ENCODE measurements at places on chromosomes 11 and 22.

DNA sequence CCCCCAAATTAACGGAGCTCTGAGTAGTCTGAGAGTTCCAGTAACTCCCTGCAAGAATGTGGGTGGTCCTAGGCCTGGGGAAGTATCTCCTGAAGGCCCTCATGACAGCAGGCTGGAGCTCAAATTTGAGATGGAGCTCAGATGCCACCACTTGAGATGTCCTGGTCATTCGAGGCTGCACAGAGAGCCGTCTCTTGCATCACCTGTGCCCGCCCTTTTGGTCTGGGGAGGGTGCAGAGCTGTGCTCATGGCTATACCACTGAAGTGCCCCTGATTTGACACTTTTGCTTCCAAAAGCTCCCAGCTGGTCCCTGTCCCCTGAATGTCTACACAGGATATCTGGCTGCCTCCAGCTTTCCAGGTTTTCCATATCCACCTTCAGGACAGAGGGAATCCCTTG lies 214.0 kb upstream of the B3GAT1 start:
- DNase-seq, result no peak

DNA sequence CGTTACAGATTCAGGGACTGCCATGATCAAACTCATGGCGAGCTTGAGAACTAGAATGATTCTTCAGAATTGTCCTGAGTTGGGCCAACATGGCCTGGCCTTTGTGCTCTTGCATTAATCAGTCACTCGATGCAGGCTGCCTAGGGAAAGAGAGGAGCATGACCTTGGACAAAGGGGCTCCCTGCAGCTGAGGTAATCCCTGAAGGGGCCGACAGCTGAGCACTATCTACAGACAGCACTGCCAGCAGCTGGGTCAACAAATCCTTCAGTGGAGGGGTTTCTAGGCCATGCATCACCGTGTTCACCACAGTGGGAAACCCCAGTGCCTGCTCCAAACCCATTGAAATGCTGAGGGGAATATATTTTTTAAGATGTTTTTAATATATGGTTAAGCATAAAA lies 159.5 kb upstream of the POU2AF2 start:
- no peak for DNase-seq

GRCh38 chr11:2882396-2883110 lies 3.0 kb downstream of the CDKN1C start:
- DNase-seq, result no peak

- DNase-seq, result no peak
Observed at GRCh38 chr22:37917874-37918548, 11.9 kb downstream of the MICALL1 start.

GRCh38 chr11:125369808-125370207 lies 126.3 kb downstream of the FEZ1 start:
- DNase-seq, result no peak

GRCh38 chr11:60193687-60194433 lies 11.0 kb upstream of the MS4A6A start:
- peak; percentile 72 for DNase-seq

DNA sequence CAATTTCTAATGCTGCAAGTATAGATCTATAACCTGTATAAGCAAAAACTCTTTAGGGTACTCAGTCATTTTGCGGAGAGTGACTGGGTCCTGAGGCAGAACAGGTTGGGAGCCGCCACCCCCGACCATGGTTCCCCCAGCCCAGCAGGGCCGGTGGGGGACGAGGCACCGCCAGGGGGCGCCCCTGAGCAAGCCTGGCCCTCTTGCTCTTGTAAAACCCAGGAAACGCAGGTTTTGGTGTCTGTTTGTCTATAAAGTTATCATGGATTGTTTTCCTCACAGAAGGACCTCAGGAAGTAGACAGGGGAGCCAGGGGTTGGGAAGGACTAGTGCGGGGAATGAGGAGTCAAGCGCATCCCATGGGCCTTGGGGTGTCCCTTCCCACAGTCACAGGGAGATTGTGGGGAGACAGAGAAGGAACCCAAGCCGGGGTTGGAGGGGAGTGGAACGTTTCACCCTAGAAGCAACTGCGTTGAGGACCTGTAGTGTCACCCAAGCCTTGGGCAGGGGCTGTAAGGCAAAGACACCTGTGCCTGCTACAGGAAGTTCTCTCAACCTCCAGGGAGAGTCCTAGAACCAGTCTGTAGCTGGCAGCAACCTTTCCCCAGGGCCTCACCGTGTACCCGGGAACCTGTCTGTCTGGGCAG lies 26.4 kb downstream of the KCTD17 start:
- DNase-seq, result peak; percentile 54

DNA sequence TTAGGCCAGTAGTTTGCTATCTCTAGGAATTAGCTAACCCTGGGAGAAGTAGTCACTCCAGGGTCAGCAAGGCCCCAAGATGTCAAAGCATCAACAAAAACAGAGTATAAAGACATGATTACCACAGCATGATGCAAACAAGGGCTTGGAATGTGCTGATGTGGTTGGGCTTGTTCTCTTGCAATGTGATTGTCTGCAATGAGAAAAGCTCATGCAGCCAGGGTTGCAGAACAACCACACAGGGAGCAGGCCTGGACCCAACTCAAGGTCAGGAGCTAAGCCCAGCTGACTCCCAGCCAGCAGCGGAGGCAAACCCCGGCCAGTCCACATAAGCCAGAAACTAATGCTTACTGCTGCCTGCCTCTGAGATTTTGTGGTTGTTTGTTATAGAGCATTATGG lies 132.4 kb upstream of the ZC3H12C start:
- no peak for DNase-seq

- no peak for DNase-seq
Observed at GRCh38 chr11:8267831-8268529, 4.3 kb upstream of the LMO1 start.

DNA sequence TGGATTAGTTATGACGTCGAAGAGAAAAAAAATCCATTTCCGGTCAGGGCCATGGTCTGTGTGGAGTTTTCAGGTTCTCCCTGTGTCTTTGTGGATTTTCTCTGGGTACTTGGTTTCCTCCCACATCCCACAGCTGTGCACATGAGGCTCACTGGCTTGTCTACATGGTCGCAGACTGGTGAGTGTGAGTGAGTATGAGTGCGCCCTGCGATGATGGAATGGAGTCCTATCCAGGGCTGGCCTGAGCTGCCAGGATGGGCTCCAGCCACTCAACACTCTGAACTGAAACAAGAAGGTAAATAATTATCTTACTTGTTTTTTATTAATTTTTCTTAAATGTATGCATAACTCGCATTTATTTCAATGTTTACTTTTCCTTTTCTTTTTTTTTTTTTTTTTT lies 10.8 kb downstream of the MMP3 start:
- no peak for DNase-seq

- DNase-seq, result no peak
Observed at GRCh38 chr11:69576069-69576782, 64.7 kb upstream of the CCND1 start.

GRCh38 chr11:11531131-11531908 lies 90.5 kb downstream of the GALNT18 start:
- DNase-seq, result no peak

GRCh38 chr22:30435674-30436126 lies 10.1 kb downstream of the MTFP1 start:
- peak; percentile 68 for DNase-seq

GRCh38 chr22:17792299-17792698 lies 18.0 kb upstream of the BID start:
- no peak for DNase-seq

DNA sequence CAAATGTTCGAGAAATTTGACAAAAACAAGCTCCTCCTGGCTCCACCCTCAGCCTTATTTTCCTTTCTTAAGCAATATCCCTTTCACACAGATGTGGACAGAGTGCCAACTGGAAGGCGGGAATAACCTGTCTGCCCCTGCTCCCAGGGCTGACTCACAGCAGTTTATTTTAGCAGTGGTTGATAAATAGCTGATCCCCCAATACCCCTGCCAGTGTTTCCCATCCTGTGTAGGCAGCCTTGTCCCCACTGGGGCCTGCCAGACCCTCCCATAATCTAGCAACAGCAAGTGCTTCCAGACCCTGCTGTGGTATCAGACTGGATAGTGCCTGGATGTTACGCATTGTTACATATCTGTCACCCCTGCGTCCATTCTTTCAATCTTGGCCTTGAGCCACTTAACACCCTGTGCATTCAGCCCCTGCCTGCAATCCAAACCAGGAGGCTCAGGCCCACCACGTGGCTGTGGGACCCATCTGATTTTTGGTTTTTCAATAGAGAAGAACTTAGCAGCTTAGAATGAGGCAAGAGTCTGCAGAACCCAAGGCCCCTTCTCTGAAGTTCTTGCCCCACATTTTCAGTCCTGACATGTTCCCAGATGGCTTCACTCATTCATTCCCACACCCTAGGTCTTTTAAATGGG lies 53.7 kb downstream of the PARVA start:
- DNase-seq, result peak; percentile 74

DNA sequence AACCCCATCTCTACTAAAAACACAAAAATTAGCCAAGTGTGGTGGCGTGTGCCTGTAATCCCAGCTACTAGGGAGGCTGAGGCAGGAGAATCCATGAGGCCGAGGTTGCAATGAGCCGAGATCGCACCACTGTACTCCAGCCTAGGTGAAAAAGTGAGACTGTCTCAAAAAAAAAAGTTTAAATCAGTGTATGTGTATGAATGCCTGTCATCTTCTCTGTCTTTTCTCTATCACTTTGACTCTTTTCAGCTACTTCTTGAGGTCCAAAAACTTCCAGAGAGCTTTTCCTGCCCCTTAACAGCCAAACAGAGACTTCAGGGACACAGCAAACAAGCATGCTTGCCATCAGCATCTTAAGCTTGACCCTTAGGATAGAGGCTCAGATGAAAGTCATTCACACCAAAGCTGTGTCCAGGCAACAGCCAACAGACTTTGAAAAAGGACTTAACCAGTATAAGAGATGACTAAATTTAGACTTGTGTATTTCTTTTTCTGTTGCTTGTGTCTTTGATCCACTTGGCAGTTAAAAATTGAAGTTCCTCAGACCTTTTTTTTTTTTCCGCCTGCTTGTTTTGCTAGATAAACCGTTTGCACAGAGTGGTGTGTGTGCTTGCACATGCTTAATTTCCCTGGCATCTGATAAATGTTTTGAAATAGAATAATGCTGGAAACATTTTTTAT lies 151.9 kb downstream of the DBX1 start:
- DNase-seq, result no peak

DNA sequence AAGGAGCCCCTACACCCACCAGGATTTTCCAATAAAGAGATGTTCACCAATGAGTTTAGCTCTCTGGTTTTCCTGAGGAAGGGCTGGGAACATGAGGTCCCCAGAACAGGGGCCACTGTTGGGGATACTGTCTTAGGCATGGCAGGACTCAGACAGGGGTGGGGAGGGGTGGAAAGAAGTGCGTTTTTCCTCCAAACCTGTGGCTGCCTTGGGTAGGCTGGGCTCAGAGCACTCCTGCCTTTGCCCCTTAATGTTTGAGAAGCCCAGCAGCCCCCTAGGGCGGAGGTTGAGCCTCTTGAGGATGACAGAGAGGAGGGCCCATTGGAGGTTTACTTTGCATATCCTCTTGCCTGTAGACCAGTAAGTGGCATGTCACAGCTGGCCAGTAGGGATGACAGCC lies 10.6 kb downstream of the MTFP1 start:
- DNase-seq, result no peak

- peak; percentile 8 for DNase-seq
Observed at GRCh38 chr11:125365196-125365931, 130.7 kb downstream of the FEZ1 start.

DNA sequence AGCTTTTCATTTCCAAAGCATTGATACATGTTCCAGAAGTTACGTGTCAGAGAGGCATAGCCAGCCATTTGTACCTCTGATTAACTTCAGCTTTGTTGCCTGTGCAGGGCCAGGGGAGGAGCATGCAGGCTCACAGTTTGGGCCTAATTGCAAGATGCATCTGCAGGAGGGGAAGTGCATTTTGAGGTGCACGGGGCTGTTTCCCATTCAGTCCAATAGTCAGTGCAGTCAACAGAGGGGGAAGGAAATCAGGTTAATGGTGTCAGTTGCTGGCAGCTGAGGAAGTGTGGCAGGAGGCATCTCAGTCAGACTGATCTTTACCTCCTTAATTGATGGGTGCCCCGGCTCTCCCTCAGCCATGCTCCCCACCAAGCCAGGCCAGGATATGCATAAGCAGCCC lies 39.3 kb downstream of the ABCC8 start:
- DNase-seq, result no peak

- DNase-seq, result no peak
Observed at GRCh38 chr11:66324664-66325063, 7.8 kb upstream of the CD248 start.

GRCh38 chr11:120172054-120172911 lies 34.4 kb upstream of the TRIM29 start:
- DNase-seq, result peak; percentile 59

DNA sequence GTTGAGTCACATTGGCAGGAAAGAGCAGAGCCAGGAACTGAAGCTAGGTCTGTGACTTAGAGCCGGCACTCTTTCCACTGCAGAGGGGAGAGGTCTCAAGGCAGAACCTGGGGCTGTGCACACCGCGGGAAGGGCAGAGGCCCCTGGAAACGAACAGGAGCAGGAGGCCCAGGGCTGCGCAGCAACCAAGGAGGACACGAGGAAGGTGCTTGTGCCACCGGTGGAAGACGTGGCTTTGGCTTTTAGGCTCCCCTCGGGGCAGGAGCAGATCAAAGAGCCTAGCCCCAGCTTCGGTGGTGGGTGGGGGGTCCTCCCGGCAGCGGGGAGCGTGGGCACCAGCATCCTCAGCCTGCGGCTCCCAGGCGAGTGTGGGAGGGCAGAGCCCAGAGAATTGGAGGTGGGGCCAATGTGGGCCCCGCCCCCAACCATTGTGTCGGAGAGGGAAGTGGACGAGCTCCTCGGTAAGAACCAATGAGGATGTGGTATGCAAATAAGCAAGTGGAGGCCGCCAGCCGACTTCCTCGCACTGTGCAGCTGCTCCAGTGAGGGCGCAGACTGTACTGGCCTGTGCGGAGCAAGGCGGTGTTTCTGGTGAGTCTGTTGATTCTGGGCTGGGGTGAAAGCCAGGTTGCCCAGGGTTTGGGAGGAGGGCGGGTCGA lies at the start of gene CCDC116:
Gene CCDC116 (plus strand): TSS at position 524 of the 659 bp plus-strand sequence. CDS start 422 bp downstream, outside the sequence.
- peak; percentile 27 for DNase-seq

- DNase-seq, result no peak
Observed at GRCh38 chr11:36030731-36031281, 86.9 kb downstream of the LDLRAD3 start.

DNA sequence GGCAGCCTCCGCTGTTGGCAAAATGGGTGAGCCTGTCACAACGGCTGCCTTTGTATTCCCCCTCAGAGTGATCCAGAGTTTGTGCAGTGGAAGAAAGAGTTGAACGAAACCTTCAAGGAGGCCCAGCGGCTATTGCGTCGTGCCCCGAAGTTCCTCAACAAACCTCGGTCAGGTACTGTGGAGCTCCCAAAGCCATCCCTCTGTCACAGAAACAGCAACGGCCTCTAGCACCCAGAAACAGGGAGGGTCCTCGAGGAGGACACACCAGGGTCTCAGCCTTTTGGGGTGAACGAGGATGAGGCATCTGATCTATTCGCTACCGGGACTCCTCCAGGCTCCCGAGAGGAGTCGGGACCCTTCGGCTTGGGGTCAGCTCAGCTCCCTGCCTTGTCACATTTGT lies 19.8 kb upstream of the MYO18B start:
- DNase-seq, result no peak

- DNase-seq, result no peak
Observed at GRCh38 chr11:120666121-120666639, 154.6 kb downstream of the GRIK4 start.
